Fibroblast of lung (primary cell): ENCODE measurements at places on chromosomes 2 and 18. TPM values are rescaled to one million over a fixed set of nuclear protein-coding genes. Genes with fewer than 3 reads are reported as not detected.

DNA sequence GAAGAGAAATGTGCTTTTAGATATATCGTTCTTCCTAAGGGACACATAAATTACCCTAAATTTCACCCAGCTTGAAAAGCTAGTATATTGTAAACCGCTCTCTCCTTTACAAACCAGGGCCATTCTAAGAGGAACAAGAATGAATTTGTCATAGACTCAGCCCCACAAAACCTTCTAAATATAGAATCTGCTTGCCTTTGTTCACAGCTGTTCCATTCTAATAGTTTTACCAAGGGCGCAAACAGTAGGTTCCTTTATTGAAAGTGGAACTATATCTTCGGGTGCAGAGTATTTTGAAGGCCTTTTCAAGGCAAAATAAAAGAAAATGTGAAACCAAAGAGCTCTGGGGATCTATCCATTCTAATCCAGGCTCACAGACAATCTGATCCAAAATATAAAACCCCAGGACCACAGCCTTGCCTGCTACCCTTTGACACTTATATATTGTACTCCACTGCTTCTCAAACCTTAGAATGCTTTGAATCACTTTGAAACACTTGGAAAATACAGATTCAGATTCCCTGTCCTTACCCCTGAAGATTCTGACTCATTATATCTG lies 316.8 kb downstream of the PAX3 start:
- no peak for DNase-seq

DNA sequence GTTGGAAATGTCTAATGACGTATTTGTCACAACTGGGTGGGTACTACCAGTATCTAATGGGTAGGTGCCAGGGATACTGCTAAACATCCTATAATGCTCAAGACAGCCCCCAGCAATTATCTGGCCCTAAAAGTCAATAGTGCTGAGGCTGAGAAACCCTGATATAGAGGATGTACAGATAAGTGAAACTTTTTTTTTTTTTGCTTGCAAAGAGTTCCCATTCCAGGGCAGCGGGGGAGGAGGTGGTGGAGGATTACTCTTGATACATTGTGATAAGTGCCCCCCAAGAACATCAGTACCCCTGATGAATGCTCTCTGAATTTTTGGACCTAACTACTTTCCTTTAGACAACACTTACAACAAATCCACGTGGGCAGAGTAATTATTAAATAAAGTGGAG lies 329.7 kb upstream of the SPRED2 start:
- DNase-seq, result no peak

Gene ARHGEF33
- 0.50 and 1.0 TPM in 2 replicates for total RNA-seq

DNA sequence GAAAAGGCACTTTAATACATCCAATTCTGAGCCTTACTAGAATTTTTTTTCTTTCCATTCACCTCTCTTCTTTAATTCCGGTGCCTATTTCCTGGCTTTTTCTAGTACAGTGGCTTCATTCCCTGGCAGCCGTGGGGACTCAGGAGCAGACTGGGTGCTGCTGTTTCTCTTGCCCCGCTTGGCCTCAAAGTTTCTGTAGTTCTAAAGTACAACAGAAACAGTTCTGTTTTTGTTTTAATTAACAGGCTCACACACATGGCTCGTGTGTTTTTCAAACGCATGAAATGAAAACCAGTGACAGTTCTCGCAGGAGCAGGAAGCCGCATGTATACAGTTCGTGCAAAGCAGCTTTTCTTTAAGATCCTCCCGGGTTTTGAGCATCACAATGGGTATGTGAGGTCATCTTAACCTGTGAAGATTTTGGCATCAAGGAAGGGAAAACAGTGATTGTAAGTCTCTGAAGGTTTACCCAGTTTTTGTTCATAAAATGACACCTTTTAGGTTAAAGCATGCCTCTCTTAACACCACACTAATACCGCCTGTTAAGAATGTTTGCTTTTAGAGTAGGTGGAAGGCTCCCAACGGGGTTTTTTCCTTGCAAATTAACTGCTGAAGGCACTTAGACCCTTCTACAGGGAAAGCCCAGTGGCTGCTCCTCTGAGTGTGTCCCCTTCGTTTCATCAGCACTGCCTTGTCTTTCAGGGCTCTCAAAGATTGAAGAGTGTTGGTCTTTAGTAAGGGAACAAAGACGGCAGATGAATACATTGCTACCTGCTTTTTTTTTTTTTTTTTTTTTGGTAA lies 5.8 kb downstream of the FZD7 start:
- DNase-seq, result peak; percentile 40

GRCh38 chr2:36461039-36461681 lies 105.6 kb downstream of the CRIM1 start:
- DNase-seq, result peak; percentile 97

GRCh38 chr2:191999101-191999841 lies 152.4 kb upstream of the CAVIN2 start:
- DNase-seq, result peak; percentile 24

Gene MEP1B
- under 0.01 TPM in 2 replicates for total RNA-seq

Gene RNF149
- 44.7 and 49.0 TPM in 2 replicates for total RNA-seq

GRCh38 chr2:216920143-216920876 lies 60.4 kb upstream of the TNP1 start:
- DNase-seq, result no peak

- no peak for DNase-seq
Observed at GRCh38 chr2:85134896-85135659, 1.9 kb downstream of the TCF7L1 start.

DNA sequence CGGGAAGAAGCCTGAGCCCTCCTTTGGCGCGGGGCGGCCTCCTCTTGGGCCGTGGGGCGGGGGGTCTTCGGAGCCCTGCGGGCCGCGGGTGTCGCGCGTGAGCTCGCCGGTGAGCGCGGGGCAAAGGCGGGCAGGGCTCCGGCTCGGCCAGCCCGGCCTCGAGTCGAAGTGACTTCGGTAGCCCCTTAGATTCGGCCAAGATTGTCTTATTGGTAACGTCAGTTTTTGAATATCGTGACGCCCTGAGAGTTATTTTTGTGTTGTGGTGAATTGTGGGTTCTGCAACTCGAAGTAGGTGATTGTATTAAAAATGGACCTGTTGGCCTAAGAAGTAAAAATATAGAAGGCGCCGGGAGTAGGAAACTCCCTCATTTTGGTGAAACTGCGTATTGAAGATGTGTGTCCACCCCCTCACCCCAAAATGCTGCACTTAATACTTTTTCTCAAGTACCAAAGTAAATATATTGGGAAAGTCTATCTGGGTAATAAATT lies 669 bp downstream of the MARCHF7 start:
- DNase-seq, result peak; percentile 19

- DNase-seq, result no peak
Observed at GRCh38 chr18:48949050-48949605, 1.6 kb downstream of the SMAD7 start.

- no peak for DNase-seq
Observed at GRCh38 chr18:31586616-31587015, 5.1 kb upstream of the TTR start.

GRCh38 chr2:30883822-30884221 lies 76.6 kb upstream of the CAPN13 start:
- no peak for DNase-seq

GRCh38 chr2:109630441-109631430 lies 16.6 kb downstream of the SOWAHC start:
- DNase-seq, result no peak

DNA sequence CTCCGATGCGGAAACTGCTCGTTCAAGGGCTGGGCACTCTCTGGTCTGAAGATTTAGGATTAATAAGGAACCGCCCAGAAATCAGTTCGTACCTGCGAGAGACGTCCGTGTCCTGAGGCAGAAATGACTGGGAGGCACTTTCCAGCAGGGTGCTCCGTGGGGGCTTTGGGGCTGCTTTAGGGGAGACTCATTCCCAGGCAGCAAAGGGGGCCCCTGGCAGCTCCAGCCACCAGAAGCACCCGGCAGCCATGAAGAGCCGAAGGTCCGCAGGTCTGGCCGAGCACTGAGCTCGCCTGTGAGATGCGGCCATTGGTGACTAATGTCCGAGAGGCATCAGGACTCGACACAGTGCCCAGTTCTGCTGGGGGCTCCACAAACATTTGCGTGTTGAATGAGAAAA lies 20.9 kb downstream of the KCNG2 start:
- DNase-seq, result no peak

GRCh38 chr2:48519593-48519992 lies 10.4 kb upstream of the STON1 start:
- DNase-seq, result no peak

DNA sequence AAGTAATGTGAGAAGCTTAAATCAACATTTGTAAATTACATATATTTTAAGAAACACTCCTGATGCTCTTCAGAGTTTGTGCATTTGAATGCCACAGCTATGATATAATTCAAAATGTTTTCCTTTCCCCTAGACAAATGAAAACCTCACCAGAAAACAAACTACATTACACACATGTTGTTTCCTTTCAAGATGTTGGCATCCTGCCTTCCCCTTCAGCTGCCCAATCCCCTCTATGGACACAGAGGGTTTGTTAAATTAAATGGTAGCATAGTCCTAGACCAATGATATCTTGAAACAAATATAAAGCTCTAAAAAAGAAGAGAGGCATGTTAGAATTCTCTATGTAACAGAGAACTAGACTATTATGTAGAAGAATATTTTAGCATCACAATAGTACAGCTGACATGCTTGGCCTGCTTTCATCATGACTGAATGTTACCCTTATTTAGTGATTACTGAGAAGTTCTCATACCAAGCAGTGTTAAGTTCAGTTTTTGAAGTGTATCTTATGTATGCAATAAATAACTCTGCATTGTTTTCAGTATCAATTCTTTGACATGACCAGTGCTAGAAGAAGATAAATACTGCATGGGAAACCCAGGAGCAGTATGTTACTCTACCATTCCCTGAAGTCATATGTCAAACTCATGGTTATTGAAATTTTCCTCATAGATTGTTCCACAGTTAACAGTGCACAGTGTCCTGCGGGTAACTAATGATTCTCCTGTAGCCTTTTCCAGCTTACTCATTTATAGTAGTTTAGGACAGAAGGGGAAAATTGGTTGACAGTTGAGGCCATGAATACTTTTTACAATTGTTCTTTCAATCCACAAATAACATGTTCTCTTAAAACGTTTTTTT lies 316.3 kb upstream of the KCNJ3 start:
- no peak for DNase-seq

GRCh38 chr18:77529492-77530176 lies 280.0 kb downstream of the GALR1 start:
- DNase-seq, result no peak

GRCh38 chr18:77105028-77105427 lies 27.6 kb downstream of the MBP start:
- no peak for DNase-seq

DNA sequence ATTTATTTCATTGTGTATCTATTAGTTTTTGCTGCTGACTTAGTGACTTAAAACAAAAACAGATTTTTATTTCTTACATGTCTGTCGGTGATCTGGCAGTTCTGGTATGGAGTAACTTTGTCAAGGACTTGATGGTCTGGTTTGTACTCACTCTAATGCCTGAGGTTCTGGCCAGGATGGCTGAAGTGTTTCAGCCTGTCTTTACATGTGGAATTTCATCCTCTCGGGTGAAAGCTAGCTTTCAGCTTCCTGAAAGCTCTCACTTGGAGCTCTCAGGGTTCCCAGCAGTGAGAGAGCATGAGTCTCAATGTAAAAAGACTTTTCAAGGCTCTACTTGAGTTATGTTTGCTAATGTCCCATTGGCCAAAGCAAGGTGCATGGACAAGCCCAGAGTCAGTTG lies 216.4 kb downstream of the NR4A2 start:
- no peak for DNase-seq

Gene FBLN7
- total RNA-seq, result 0.51 and 0.99 TPM in 2 replicates

DNA sequence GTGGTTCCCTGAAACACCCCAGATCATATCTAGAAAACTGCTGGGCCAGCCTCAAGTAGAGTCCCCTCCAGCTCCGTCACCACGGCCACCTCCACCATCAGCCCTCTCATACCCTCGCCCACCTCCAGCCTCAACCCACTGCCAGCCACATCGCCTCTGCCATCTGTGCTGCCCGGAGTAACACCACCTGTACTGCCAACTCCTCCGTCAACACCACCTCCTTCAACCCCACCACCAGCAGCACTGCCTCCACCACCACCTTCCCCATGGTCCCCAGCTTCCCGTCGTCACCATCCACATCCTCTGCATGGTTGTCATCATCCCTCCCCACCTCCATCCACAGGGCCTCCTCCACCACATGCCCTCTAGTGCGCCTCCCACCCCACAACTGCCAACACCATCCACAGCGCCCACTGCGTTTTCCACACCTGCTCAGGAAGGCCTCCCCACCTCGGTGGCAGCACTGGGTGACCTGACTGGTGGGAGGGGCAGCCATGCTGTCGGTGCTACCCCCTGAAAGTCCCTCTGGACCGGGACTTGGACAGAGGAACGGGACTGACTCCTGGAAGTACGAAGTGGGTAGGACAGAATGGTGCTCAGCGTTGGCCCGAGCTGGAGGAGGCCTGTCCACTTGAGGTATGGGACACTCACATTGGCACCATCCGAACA lies 1.6 kb downstream of the SNED1 start:
- no peak for DNase-seq

- DNase-seq, result peak; percentile 43
Observed at GRCh38 chr18:55534547-55534946, 53.4 kb downstream of the TCF4 start.

GRCh38 chr2:173589604-173590275 lies 235.1 kb downstream of the CDCA7 start:
- DNase-seq, result no peak

Gene PMAIP1
- total RNA-seq, result 29.8 and 34.7 TPM in 2 replicates

Gene PTPN4
- 18.0 and 22.3 TPM in 2 replicates for total RNA-seq

- DNase-seq, result no peak
Observed at GRCh38 chr18:34760444-34760843, 50.3 kb downstream of the DTNA start.

DNA sequence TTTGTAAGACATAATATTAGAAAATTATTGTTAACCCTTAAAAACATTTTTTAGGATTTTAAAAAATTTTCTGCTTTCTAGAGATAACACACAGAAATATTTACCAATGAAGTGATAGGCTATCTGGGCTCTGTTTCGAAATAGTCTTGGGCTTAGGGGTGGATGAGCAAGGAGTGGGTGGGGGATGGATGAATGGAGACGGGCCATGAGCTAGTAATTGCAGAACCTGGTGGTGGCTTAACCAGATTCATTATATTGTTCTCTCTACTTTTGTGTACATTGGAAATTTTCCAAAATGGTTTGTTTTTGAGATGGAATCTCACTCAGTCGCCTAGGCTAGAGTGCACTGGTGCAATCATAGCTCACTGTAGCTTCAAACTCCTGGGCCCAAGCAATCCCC lies 89.6 kb downstream of the TCF7L1 start:
- DNase-seq, result no peak

GRCh38 chr2:3311601-3312000 lies 66.0 kb downstream of the EIPR1 start:
- no peak for DNase-seq

DNA sequence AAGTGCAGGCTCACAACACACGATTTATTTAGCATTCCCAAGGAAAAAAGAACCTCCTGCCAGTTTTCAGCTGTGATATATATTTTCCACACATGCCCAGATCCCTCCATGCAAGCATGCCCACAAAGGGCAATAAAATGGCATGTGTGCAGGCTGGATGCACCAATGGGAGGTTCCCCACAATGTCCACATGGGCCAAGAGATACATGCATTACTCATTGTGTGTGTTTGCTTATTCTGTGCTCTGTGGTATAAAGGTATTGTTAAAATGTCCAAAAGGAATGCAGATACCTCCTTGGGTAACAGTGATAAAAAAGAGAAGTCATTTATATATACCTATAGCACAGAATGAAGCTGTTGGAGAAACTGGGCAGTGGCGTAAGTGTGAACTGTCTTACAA lies 207.4 kb downstream of the FHOD3 start:
- DNase-seq, result no peak

Gene SNTG2
- not detected in 2 replicates for total RNA-seq

Gene FLACC1
- total RNA-seq, result 1.0 and 1.3 TPM in 2 replicates

GRCh38 chr2:10914272-10914693 lies 2.5 kb downstream of the KCNF1 start:
- DNase-seq, result peak; percentile 23
